Activated gamma-delta T cell treated with anti-CD3 and anti-CD28 coated beads, Interleukin-2, amount 50 U/mL, for 16 hours (primary cell): ENCODE measurements at places on chromosomes 16 and 17.

DNA sequence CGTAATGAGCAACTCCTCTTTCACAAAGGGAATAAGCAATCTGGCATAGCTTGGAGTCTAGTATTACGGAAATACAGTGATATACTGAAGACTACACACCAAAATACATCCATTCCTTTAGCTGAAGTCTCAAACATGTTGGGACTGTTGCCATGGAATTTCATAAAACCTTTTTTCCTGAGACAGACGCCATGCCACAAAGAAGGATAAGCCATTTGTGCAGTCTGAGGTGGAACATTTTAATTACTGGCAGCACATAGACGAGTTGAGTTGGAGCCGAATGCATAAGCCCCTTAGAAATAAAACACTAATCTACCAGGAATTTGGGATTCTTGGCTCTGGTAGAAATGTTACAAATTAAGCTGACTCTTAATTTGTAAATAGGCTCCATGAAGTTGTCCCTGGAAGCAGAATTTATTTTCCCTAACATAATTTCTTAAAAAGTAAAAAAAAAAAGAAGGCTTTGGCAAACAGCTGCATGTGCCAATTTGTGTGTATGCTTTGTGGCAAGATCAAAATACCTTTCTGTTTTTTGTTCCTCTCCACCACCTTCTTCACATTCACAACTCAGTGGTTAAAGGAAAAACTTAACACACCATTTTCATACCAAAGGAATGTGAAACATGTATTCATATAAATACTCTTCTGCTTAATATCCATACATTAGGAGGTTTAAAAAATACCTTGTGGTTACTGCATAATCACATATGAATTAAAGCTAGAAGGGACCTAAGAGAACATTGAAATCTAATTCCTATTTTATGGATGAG is 25.5 kb downstream of the GRB7 start:
- DNase-seq: no peak

GRCh38 chr17:77475016-77475976 is 334.5 kb downstream of the SEC14L1 start:
- DNase-seq: peak; percentile 70

GRCh38 chr16:84712138-84712671 is 12.4 kb downstream of the USP10 start:
- no peak for DNase-seq

- peak; percentile 48 for DNase-seq
Observed at GRCh38 chr16:69563605-69564580, 1.9 kb upstream of the NFAT5 start.

DNA sequence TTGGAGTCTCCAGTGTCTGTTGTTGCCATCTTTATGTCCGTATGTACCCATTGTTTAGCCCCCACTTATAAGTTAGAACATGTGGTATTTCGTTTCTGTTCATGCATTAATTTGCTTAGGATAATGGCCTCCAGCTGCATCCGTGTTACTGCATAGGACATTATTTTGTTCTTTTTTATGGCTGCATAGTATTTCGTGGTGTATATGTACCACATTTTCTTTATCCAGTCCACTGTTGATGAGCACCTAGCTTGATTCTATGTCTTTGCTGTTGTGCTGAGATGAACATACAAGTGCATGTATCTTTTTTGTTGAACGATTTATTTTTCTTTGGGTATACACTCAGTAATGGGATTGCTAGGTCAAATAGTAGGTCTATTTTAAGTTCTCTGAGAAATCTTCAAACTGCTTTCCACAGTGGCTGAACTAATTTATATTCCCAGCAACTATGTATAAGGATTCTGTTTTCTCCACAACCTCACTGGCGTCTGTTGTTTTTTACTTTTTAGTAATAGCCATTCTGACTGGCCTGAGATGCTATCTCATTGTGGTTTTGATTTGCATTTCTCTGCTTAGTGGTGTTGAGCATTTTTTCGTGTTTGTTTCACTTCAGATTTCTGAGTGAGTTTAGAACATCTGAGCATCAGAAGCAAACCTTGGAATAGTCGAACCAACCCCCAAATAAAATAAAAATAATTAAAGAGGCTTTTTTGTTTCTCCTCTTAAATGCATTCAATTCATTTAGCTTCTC is 304.7 kb downstream of the ZFHX3 start:
- DNase-seq: no peak
